ENCODE measurements at places on chromosomes 2 and 18.

GRCh38 chr2:187529977-187530721 lies 24.1 kb downstream of the TFPI start:
- DNase-seq: no peak

- DNase-seq: no peak
Measured at GRCh38 chr2:46277431-46278190, 19.6 kb upstream of the EPAS1 start.

- no peak for DNase-seq
Measured at GRCh38 chr18:57789759-57790158, 13.4 kb downstream of the ATP8B1 start.

DNA sequence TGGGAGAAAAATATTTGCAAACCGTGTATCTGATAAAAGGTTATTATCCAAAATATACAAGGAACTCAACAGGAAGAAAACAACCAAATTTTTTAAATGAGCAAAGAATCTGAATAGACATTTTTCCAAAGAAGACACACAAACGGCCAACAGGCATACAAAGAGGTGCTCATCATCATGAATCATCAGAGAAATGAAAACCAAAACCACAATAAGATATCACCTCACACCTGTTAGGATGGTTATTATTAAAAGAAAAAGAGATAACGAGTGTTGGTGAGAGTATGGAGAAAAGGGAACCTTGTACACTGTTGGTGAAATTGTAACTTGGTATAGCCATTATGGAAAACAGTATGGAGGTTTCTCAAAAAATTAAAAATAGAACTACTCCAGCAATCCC lies 463.3 kb downstream of the IRS1 start:
- DNase-seq: no peak

DNA sequence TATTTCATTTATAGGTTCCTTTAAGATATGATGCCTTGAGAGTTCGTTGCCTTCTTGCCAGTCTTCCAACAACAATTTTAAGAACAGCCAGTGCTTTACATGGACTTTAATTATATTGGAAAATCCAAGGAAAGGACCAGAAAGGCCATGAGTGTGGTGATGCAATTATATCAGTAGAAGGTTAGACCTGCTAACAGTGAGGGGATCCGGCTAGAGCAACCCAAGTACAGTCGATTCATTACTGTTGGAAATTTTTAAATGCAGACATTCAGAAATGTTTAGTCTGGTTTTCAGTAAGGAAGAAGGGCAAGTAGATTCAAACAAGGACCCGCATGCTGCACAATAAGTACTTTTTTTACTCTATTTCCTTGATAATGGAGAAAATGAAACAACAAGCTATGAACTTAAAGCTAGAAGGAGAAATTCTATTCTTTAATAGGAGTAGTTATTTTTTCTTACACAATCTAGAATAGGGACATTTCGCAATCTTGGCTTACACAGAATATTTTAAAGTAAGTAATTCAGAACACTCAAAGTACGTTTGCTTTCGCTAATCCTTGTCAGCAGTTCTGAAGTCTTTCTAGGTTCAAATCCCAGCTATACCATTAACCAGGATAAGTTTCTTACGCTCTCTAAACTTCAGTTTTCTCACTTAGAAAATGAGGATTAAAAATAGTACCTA lies 405.5 kb downstream of the MEIS1 start:
- no peak for DNase-seq

DNA sequence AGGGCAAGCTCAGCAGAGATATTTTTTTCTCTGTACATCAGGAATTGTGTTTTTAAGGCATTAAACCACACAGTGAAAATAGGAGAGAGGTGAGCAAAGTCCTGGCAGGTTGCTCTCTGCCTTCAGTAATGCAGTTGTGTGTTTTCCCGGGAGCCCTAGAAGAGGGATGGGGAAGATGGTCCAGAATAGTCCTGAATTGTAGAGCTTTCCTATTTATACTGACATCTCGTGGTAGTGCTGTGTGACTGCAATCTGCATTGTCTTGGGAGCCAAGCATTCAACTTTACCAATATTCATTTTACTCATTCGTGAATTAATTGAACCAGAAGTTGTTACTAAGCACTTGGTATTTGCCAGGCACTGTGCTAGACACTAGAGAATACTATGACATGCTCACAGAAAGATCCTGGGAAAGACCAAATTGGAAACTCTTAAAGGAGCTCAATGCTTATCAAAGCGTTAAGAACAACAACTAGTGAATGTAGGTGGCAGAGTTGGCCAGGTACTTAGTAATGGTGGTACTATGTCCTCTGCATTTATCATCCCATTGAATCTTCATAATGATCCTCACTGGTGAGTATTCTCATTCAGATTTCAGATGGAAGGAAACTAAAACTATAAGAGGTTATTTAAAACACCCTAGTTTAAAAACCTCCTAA lies 214.6 kb downstream of the TRIB2 start:
- no peak for DNase-seq

DNA sequence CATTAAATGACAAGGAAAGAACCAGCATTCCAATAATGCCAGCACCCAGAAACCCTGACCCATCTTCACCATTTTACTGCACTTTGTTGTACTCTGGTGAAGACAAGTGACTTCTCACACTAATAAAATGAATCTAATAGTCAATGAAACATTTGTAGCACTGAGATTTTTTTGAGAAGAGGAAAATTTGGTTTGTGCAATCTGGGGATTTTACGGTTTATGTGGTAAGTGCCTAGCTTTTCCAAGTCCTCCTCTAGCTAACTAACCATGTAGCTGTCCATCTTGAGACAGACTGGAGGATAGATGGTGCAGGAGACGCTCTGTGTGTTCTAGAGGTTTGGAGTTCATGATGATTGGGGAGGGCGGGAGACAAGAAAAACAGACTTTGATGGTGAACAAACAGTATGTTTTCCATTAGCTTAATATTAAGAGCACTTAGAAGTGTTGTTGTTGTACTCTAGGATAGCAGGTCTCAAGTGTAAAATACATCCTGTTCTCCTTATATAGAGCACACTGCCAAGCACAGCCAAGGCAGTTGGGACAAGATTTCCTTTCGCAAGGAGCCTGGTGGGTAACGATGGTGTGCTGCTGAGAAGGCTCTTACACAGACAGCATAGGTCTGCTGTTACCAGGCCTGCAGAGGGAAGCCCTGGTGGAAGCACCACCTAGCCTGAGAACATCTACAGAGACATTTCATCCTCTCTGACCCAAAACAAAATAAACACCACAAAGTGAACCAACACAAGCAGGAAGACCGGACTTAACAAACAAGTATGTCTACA lies 83.7 kb downstream of the BCL11A start:
- no peak for DNase-seq

DNA sequence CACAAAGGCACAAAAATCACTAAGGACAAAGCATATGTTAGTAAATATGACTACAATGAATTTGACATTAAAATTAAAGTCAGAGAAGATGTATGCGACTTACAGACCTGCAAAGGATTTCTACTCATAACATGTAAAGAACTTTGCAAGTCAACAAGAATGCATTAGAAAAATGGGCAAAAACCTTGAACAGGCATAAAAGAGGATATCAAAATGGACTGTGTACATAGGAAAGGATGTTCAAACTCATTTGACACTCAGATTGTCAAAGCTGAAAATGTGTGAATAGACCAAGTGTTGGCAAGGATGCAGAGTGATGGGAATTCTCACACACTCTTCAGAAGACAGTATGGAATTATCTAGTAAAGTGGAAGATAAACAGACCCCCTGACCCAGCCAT lies 94.9 kb downstream of the MYOM1 start:
- DNase-seq: no peak

GRCh38 chr2:61439241-61440002 lies 31.5 kb downstream of the USP34 start:
- DNase-seq: no peak

- DNase-seq: no peak
Measured at GRCh38 chr2:109266496-109266895, 137.5 kb downstream of the SH3RF3 start.

DNA sequence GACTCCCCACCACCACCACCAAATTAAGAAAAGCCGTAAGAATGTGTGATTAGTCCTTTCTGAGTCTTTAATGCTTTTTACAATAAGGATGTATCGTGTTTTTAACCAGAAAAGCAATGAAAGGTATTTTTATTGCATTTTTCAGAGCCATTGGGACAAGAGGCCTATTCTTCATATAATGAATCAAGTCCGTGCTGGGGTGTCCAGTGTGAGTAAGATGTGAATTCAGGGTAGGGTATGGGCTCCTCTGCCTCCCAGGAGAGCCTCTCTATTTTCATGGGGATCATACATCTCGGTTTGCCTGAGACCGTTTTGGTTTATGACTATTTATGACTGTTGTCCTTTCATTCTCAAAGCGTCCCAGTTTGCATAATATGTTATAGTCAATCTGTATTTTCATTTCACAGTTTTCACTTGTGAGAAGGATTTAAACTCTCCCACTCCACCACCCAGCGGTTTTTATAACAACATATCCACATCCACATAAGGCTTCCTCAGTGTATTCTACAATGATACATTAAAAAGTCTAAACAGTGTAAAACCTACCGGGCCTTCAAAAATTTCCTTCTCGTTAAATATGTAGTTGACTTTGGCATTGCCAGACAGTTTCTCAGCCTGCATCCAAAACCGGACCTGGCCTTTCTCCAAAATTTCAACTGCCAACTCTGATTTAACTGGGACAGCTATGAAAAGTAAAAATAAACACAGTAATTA lies 80.8 kb upstream of the LPIN2 start:
- DNase-seq: no peak

- DNase-seq: no peak
Measured at GRCh38 chr2:137981112-137981656, 16.9 kb downstream of the HNMT start.

GRCh38 chr2:76157531-76157930 lies 446.8 kb upstream of the GCFC2 start:
- DNase-seq: no peak

GRCh38 chr2:211611061-211611518 lies 927.5 kb downstream of the ERBB4 start:
- no peak for DNase-seq

- no peak for DNase-seq
Measured at GRCh38 chr2:173962583-173963110, 2.5 kb downstream of the SP3 start.

- no peak for DNase-seq
Measured at GRCh38 chr2:139518321-139518720, 738.1 kb upstream of the NXPH2 start.

GRCh38 chr2:179963626-179964025 lies 43.5 kb downstream of the CWC22 start:
- DNase-seq: no peak

- DNase-seq: no peak
Measured at GRCh38 chr2:130836501-130837174, at the start of gene ARHGEF4. Gene ARHGEF4 (plus strand): TSS chr2:130836914. CDS start chr2:130836954, 40 bp downstream.

GRCh38 chr2:234292962-234293243 lies 204.0 kb downstream of the ARL4C start:
- no peak for DNase-seq

- no peak for DNase-seq
Measured at GRCh38 chr18:65422544-65423136, 328.2 kb upstream of the CDH7 start.

- DNase-seq: no peak
Measured at GRCh38 chr18:13940326-13940725, 25.0 kb upstream of the MC2R start.

DNA sequence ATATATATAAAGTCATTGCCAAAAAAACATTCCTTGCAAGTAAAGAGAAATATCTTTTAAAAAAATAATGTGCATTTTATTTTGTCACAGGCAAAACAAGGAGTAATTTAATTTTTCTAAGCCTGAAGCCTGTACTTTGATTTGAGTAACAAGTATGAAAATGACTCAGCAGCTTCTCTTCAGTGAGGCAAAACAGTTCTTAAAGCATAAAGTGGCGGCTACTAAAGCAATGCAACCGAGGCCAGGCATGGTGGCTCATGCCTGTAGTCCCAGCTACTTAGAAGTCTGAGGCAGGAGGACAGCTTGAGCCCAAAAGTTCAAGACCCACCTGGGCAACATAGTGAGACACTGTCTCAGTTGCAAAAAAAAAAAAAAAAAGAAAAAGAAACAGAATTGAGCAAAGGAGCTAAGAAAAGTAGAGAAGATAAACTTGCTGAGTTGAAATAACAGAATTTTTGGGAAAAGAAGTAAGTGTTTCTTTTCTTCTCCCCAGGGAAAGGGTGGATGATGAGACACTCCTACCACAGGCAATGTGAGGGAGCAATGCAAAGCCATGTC lies 29.6 kb downstream of the DOK1 start:
- DNase-seq: peak; percentile 31

DNA sequence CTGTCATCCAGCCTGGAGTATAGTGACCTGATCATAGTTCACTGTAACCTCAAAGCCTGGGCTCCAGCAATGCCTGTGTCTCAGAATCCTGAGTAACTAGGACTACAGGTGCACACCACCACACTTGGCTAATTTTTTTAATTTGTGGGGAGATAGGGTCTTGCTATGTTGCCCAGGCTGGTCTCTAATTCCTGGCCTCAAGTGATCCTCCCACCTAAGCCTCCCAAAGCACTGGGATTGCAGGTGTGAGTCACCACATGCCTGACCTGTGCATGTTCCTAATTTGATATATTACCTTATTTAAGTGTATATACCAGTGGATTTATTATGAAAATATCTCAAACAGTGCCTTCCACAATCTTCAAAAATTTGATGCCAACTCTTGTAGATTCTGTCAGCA lies 123.6 kb upstream of the XIRP2 start:
- no peak for DNase-seq

DNA sequence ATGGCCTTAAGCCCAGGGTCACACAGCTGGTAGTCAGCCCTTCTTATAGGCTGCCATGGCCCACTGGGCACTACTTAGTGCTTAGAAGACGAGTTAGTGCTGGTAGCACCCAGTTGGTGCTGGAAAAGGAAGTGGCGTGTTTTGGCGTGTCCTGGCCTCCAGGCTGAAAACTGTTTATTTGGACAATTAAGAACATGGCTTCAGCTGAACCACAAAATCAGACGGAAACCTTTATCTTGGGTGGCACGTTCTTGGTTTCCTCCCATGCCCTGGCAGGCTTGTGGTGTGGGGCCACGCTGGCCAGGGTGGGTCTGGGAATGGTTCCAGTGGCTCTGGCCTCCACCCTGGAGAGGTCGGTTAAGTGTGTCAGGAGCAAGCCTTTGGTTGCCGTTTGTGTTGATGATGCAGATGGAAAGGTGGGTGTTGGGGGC lies 141.5 kb upstream of the HAAO start:
- no peak for DNase-seq

DNA sequence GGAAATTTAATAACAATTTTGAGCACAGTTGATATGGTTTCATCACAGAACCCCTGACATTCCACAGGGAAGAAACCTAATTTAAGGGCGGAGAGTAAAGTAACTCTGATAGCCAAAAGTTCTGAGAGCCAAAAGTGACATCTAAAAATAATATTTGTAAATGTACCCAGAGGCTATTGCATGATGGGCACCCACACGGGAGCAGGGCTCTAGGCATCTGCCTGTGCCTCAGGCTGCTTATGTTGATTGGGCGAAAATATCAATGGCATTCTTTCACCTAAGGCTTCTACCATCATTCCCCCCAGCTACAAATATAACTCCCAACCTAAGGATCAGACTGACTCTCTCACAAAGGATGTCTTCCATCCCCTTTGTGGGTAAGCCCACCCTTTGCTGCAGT lies 54.1 kb upstream of the PTPRM start:
- no peak for DNase-seq

DNA sequence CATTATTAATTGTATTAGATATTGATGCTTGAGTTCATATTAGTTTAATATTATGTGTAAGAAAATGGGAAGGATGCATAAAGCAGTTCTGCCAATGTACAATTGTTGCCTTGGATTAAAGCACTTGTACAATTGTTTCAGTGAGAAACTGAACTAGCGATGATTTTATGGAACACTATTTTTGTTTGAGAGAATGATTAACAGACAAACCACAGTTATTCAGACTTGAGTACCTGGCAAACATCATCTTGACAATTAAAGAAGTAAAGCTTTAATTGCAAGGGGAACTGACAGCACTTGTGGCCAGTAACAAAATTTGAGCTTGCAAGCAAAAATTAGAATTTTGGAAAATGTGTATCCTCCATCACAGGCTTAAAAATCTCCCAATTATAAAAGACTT lies 214.3 kb downstream of the RIT2 start:
- DNase-seq: no peak

Data from stimulated activated CD4-positive, alpha-beta T cell treated with anti-CD3 and anti-CD28 coated beads, Interleukin-1b, Interleukin-23, amount 100 ng/mL, for 48 hours (primary cell).